ENCODE measurements at places on chromosomes 7 and 10. TPM values are rescaled to one million over a fixed set of nuclear protein-coding genes. Genes with fewer than 3 reads are reported as not detected.

DNA sequence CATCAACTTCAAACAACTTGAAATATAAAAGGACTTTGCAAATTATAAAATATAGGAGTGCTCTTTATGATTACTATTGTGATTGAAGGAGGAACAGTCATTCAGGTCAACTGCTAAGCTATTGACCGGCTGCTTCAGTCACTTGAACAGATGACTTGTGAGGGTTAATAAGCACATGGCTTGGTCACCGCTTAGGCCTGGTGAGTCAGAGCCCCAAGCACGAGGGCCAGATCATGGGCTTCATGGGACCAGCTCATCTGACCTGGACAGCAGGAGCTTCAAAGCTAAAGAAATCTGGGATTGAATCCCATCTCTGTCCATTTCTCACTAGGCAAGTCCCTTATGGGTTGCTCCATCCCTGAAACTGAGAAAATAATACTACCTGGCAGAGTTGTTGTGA, 60.4 kb upstream of the ADO start:
- no peak for DNase-seq

- DNase-seq: no peak
Measured at GRCh38 chr7:7114575-7115291, 67.6 kb upstream of the C1GALT1 start.

- DNase-seq: no peak
Measured at GRCh38 chr7:141986923-141987322, 8.8 kb upstream of the MGAM start.

DNA sequence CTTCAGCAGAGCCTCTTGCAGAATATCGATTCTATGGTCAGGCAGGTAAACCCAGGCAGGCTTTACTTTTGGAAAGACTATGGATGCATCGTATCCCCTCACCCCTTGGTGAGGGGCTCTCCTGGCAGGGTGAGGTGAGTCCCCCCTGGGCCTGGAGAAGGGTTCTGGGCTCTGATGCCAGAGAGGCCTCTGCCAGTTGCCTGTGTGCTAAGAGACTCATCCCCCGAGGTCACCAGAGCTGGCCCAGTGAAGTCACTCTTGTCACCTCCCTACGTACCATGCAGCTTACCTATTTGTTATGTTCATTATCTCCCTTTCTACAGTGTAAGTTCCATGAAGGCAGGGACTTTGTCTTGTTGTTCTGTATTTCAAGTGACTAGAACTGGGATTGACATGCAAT, 51.3 kb downstream of the TSPAN15 start:
- no peak for DNase-seq

DNA sequence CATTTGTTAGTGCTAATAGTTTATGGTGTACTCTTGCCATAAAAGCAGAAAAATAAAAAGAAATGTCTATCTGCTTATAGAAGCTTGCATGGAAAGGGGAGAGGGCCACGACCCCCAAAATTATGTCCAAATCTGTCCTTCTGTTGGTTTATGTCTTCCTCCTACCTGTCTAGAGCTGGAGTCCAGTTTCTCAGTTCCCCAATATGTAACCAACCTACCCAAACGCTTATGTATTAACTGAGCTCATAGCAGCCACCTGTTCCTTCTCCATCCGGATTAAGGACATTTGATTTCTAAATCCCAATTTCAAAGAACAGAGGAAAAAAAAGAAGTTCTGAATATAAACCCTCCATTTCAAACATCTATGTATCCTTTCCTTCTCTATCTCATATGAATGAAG, 30.3 kb upstream of the TPK1 start:
- no peak for DNase-seq

DNA sequence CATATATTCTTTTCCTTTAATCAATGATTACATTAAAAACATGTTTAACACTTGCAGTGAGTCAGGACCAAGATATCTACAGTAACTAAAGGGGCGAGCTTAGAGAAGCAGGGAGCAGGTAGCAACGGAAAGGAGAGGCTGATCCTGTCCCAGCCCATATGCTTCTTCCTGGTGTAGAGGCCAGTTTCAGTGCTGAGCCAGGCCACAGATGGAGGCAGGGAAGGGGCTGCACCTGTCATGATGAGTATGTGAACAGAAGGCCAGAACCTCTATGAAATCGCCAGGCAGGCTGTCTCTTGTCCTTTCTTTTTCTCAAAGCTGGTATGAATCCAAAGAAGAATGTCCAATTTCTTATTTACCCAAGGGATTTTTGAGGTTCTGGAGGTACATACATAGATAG, 16.3 kb downstream of the REEP3 start:
- no peak for DNase-seq

DNA sequence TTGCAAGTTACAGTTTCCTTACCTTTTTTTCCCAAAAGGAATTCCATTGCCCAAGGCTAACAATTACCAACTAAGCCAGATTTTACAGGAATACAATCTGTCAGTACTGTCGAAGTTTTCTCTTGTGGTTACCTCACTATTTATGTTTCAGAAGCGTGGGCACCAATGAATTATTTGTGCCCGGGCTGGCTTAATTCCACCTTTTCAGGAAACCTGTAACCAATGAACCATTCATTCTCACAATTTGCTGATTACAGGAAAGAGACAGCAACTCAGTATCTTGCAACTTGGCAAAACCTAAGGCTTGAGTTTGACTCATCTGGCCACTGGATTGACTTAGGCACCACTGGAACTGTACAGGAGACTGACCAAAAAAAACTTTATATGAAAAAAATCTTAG, 485.6 kb downstream of the INHBA start:
- DNase-seq: no peak

The IL6 gene
- polyA plus RNA-seq: not detected
